NCI-H1694 (cell line): ENCODE measurements at places on chromosomes 2 and 18.

GRCh38 chr2:28615706-28616105, 119.8 kb downstream of the PLB1 start:
- DNase-seq: no peak

DNA sequence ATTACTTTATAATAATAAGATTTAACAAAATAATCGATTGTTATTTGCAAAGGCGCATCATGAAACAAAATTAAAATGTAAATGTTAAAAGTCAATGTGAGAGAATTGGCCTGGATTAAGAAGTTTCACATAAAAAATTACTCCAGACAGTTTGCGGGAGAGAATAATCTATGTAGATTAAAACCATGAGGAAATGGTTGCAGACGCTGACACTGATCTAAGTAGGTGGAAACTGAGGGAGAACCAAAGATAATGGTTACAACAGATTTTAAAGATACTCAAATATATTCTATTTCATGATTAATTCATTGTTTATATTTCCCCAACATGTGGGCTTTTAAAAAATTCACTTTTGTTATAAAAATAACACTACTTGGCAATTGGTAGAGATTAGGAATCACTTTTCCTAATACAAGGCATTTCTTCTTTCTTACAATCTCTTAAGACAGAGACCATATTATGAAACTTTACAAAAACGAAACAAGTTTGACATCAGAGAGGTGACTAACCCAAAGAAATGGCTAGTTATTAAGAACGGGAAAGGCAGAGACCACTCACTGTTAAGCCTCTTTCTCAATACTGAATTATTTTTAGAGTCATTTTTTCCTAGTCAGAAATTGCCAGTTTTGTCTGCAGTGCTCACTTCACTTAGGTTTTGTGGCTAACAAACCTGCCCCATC, 1.6 kb downstream of the KANSL1L start:
- DNase-seq: no peak

GRCh38 chr2:184685999-184686841, 87.9 kb downstream of the ZNF804A start:
- DNase-seq: no peak

DNA sequence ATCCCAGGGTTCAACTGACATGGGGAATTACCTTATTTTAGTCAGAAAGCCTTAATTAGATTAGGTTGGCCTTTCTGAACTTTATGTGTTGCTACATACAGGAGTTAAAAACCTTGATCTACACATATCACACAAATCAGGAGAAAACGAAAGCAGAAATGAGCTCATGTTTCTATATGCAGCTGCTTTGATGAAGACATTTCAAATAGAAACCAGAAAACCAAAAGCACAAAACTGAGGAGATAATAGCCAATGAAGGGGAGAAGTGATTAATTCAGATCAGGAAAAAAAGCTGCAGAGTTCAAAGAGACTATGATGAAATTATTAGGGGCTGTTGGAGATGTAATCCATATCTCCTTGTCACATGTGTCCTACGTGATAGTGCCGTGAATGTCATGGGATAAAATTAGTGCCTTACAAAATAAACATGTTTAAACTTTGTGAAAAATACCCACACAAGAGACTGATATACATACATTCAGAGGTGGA, 255.0 kb downstream of the CAMKMT start:
- DNase-seq: no peak

DNA sequence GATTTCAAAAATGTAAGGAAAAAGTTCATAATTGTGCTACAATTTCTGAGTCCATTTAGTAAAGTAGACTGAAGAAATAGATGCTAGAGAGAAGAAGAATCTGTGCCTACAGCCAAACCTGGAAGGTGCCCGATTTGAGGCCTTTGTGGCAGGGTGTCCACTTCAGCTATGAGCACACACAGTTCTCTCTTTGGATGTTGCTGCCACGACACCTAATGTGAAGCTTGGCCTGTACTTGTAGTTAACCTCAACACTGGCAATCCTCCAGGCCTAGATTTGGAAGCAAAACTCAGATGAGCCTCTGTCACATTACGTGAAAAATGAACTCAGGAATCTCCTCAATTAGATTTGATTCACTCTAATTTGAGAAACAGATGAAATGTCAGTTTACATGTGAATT, 90.1 kb upstream of the LRP1B start:
- DNase-seq: peak; percentile 30

DNA sequence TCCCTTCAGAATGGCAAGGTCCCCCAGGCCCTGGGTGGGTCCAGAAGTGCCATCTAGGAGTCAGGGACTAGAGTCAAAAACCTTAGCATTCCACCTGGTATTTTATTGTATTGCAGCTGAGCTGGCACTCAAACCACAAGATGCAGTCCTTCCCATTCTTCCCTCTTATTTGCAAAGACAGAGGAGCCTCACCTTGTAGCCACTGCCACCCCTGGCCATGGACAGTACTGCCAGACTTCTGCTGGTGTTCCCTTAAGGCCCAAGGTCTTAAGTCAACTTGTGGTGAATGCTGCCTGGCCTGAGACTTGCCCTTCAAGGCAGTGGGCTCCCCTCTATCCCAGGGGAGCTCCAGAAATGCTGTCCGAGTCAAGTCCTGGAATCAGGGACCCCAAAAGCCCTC, 6.9 kb downstream of the UGT1A10 start:
- DNase-seq: no peak

DNA sequence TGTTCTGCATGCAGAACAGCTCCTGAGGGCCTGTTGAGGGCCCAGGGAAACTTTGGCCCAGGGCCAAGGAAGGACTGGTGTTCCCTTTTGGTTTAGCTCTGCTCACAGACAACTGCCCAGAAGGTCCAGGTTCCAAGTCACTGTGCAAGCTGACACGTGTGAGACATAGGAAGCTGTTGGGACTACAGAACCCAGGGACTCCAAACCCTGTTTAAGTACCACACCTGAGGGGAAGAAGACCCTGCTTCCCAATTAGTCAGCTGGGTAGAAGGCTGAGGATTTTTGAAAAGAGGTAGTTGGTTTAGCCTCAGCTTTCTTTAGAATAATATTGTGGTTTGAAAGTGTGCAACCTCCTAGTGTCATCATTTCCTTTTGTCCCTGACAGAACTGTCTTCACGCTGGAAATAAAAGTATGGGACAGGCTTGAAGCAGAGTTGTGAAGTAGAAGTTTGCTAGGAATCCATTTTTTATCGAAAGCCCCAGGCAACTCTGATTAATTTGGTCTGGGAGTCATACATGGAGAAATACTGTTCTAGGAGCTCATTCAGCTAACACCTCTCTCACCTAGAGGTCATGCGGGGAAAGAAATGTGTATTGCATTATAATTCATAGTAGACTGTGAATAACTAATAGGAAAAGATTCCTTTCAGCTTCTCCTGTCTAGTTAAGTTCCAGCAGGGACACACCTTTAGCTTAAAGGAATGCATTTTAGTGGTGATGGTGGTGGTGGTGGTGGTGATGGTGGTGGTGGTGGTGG, 19.9 kb upstream of the IL1RL1 start:
- DNase-seq: no peak

DNA sequence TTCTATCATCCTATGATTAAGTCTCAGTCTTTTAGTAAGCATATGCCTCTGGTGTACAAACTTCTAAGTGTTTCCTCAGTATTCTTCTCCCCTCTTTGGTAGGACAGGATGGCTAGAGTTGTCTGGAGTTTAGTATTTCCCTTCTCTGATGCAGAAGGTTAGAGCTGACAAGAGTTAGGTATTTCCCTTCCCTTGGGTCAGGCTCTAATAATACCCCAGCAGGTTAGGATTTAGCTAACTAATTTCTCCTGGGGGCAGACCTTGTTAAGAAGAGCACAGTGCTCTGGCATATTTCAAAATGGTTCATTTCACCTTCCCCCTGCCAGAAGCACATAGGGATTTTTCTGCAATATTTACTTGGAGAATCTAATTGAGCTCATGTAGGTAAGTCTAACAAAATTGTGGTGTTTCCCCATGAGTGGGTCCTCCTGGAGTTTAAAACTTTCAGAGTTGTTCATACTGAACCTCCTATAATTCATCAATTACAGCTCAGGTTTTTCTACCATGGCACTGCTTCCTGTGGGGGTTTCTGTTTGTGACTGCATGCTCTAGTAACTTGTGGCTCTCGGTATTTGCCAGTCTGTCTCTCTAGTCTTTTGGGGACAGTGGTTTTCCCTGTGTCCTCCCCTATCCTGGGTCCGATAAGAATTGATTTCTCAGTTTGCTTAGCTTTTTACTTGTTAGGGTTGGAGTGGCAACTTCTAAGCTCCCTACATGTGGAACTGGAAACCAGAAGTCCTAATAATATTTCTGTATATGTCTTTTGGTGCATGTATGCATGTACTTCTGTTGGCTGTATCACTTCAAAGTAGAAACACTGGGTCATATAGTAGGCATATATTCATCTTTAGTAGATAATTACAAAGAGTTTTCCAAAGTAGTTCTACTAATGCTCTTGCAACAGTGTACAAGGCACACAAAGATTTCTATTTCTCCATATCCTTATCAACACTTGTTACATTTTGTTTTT, 77.7 kb downstream of the GDF7 start:
- DNase-seq: no peak

- no peak for DNase-seq
These were observed 611.4 kb upstream of the HS6ST1 start for GRCh38 chr2:128930101-128930500.

- peak; percentile 5 for DNase-seq
These were observed 250.9 kb downstream of the DCDC2C start for GRCh38 chr2:3954261-3954660.

GRCh38 chr18:8980496-8980895, 122.0 kb upstream of the NDUFV2 start:
- no peak for DNase-seq

DNA sequence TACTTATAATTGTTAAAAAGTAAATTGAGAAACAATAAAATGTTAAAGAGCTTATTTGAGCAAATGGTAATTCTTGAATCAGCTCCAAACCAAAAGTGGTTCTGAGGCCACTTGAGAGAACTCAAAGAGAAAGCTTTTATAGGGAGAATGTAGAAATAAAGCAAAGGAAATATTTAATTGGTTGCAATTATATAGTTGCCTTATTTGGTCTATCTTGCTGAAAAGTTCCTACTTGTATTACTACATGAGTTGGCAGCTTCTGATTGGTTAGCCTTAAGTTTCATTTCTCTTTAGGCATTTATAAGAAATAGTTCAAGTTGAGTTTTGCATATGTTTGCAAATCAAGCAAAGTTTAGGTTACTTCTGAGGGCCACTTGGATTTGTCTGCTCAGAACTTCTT, 38.1 kb downstream of the SCN2A start:
- DNase-seq: no peak

- DNase-seq: no peak
These were observed 186.9 kb downstream of the TTC32 start for GRCh38 chr2:19714926-19715325.

DNA sequence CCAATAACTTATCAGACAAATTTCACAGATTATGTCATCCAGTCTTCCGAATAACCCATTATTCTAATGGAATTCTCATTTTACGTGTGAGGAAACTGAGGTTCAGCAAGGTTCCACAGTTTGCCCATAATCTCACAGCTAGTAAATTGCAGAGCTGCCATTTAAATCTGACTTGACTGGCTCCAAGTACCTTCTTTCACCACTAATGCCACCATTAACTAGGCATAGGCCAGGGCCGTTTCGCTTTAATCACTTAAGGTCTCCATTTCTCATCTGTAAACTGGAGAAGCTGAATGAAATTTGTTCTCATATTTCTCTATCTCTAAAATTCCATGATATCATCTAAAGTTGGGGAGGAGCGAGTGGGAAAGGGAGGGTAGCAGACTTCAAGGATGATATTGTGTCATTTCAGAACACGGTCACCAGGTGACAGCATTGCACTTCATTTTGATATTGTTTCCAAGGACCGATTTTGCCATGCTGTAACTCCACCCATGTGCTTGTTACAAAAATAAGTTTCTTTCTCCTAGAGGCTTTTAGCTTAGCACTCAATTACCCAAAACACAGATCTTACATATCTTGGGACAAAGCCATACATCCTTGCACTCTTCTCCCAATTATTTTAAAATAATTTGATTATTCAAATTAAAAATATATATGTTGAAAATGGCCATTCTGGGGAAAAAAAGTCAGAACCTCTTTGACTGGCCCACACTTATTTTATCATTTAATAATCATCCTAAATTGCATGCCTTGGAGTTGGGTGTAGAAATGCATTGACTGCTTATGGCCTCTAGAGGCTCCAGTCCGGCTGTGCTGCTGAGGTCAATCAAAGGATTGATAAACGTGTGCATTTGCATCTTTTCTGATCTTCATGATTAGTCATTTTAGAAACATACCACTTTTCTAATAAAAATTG, 123.8 kb downstream of the AKAIN1 start:
- peak; percentile 59 for DNase-seq

- DNase-seq: no peak
These were observed 42.3 kb downstream of the WDR75 start for GRCh38 chr2:189483571-189483970.

- no peak for DNase-seq
These were observed 3.6 kb upstream of the D2HGDH start for GRCh38 chr2:241730671-241731293.

DNA sequence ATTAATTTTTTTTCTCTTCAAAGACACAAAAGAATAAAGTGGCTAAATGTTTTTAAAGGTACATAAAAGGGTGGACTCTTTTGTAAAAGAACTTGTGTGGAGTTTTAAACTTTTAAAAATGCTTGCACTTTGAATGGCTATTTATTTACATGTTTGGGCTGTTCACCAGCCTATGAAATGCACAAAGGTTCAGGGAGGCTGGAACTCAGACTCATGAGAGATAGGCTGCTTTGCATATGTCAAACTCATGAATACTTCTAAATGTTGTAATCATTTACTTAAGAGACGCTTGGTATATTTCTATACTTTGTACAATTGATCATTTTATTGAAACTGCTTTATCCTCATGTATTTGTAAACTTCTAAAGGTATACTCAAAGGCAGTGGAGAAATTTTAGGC, 79.9 kb downstream of the ZEB2 start:
- DNase-seq: no peak

- DNase-seq: no peak
These were observed 76.0 kb upstream of the STK17B start for GRCh38 chr2:196247114-196247975.

DNA sequence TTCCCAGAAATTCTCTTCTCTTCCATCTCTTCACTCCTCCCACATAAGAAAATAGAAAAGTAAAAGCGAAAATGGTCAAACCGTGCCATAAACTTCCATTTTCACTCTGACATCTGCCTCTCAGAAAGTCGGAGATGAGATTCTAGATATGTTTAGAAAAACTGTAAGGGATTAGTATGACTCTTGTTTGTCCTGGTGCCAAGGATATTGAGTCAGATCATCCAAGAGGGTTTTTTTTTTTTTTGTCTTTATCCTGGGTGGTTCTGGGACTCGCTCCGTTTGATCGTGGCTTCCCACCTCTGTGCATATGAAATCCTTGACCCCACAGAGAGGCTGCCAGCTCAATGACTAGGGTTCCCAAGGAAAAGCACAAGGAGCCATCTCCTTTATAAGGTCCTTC, 17.3 kb downstream of the EN1 start:
- DNase-seq: no peak

GRCh38 chr2:226647621-226648518, 151.8 kb downstream of the IRS1 start:
- no peak for DNase-seq

GRCh38 chr2:192197357-192197756, 2.6 kb upstream of the TMEFF2 start:
- peak; percentile 38 for DNase-seq
